ENCODE measurements at places on chromosomes 5 and 9. TPM values are rescaled to one million over a fixed set of nuclear protein-coding genes. Genes with fewer than 3 reads are reported as not detected.
A peak's percentile ranks its signal among the peaks of the same experiment; 100 is the strongest.

DNA sequence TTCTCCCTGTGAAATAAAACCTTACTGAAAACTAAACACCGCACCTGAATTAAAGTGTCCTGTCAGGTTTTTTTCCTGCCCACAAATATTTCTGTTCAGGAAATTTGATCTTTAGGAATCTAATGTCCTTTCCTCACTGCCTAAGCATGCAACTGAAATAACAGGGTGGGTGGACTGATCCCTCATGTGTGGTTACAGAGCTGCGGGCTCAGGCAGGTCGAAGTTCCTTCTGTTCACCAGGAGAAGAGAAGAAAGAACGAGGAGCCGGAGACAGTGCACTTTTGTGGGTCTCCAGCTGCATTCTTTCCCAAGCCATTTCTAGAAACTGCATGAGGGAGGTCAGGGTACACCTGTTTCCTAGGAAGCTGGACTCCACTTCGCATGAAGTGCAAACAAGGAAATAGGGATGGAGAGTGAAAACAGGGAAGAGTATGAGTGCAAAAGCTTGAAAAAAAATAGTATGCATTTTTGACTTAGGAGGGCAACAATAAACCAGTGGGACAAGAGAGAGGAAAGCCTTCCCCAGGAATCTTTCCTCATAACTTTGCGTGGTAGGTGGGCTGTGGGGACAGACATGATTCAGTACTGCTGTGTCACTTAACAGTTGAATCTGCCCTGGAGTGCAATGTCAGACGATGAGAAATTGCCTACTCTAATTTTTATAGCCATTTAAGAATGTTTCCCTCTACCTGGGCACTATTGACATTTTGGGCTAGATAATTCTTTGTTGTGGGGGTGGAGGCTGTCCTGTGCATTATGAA, 60.3 kb downstream of the GCNT1 start:
- DNase-seq = no peak

DNA sequence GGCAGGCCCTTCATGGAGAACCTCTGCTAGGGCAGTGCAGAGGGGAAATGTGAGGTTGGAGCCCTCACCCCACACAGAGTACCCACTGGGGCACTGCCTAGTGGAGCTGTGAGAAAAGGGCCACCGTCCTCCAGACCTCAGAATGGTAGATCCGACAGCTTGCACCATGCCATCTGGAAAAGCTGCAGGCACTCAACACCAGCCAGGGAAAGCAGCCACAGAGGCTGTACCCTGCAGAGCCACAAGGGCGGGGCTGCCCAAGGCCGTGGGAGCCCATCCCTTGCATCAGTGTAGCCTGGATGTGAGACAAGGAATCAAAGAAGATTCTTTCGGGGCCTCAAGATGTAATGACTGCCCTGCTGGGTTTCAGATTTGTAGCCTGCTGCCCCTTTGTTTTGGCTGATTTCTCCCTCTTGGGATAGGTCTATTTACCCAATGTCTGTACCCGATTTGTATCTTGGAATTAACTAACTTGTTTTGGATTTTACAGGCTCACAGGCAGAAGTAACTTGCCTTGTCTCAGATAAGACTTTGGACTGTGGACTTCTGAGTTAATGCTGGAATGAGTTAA, 16.6 kb upstream of the ZDHHC11 start:
- DNase-seq = no peak

MAMDC2 gene
- total RNA-seq = 114 TPM

DNA sequence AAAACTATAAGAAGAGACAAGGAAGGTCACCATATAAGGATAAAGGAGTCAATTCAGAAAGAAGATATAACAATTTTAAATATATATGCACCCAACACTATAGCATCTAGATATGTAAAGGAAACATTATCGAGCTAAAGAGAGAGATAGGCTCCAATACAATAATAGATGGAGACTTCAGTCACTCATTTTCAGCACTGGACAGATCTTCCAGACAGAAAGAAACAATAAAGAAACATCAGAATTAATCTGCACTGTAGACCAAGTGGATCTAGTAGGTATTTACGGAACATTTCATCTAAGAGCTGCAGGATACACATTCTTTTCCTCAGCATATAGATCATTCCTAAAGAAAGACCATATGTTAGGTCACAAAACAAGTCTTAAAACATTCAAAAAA, 463.5 kb downstream of the KCTD16 start:
- DNase-seq = no peak

GOLGA1 gene
- total RNA-seq = 14.9 TPM

CAMK4 gene
- total RNA-seq = 1.1 TPM

- DNase-seq = no peak
These were observed 19.7 kb upstream of the RGS7BP start for GRCh38 chr5:64486163-64486562.

- DNase-seq = no peak
These were observed 38.7 kb downstream of the CDC42SE2 start for GRCh38 chr5:131302506-131302905.

GRCh38 chr5:93601071-93601801, 18.2 kb downstream of the NR2F1 start:
- DNase-seq = no peak

DNA sequence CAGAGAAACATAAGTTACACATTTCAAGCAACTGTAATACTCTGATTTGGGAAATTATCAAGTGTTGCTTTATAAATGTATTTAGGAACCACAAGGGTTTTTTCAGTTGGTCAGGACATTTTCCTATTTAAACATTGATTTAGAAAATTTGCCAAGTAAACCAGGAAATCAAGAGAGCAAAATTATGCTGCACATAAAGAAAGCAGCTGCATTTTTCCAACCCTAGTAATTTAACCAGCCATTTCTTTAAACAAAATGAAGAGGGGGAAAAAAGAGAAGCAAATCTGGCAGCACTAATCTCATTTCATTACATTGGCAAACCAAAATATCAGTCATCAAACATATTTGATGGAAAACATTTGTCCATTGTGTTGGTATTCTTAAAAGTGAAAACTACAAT, 271.4 kb downstream of the TLE1 start:
- DNase-seq = no peak

- DNase-seq = no peak
These were observed 165.8 kb upstream of the MAP3K1 start for GRCh38 chr5:56649569-56649968.

DNA sequence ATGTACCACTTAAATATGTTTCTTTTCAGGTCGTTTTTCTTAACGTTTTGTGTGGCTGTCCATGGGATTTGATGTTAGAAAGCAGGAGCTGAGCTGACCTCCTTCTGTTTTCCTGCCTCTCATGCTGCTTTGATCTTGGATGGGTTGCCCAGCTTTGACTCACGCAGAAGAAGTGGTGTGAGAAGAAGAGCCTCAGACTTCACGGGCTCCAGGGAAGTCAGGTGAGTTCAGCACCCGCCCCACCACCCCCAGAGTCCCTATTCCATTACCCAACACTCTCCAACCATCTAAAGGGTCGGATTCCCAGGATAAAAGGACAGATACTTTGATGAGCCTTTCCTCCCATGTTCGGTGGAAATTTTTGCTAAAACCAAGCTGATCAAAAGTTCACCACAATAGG, 373.4 kb downstream of the IRX2 start:
- no peak for DNase-seq

GRCh38 chr9:73738741-73739530, 587.3 kb downstream of the ANXA1 start:
- DNase-seq = no peak

- DNase-seq = no peak
These were observed 19.3 kb downstream of the SRP19 start for GRCh38 chr5:112880219-112880964.

GRCh38 chr5:159100782-159101646, 1.3 kb upstream of the EBF1 start:
- no peak for DNase-seq

GRCh38 chr9:95497772-95498171, 19.0 kb downstream of the PTCH1 start:
- DNase-seq = no peak

- DNase-seq = no peak
These were observed 22.7 kb downstream of the CAVIN4 start for GRCh38 chr9:100600521-100601079.

GRCh38 chr9:21287280-21287679, 17.8 kb downstream of the IFNA5 start:
- DNase-seq = no peak

GRCh38 chr5:127423173-127423798, 94.2 kb upstream of the PRRC1 start:
- no peak for DNase-seq

DNA sequence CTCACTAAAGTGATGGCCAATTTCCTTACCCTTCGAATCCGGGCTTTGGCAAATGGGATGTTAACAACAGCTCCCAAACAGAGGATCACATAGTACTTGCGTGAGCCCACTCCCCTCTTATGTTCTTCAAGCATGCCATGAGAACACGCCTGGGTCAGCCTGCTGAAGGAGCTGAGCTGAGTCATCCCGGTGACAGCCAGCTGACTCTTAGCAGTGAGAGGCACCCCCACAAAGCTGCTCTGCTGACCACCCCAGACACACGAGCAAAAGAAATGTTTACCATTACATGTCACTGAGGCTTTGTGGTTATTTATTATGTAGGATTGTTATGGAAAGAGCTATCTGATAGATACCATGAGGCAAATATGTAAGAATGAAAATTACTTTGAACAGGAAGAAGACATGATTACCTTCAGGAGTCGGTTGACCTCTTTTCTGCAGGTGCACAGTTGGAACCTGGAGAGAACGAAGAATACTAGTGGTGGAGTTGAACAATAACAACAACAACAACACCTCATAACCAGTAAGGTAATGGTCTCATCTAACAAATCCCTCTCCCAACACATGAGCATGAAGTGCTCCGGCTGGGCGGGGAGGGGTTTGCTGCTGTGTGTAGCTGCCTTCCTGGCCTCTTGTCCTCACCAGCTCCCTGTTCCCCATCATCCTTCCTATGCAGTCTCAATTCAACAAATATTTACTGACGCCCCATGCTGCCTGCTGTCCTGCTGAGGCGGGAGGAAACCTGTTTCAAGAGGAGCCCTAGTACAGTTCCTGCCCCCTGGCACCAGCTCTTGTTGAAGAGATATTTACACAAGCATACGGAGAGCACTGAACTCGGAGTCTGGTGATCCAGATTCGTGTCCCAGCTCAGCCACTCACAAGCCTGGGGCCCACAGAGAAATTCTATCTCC, 69.4 kb upstream of the LHFPL2 start:
- no peak for DNase-seq

DNA sequence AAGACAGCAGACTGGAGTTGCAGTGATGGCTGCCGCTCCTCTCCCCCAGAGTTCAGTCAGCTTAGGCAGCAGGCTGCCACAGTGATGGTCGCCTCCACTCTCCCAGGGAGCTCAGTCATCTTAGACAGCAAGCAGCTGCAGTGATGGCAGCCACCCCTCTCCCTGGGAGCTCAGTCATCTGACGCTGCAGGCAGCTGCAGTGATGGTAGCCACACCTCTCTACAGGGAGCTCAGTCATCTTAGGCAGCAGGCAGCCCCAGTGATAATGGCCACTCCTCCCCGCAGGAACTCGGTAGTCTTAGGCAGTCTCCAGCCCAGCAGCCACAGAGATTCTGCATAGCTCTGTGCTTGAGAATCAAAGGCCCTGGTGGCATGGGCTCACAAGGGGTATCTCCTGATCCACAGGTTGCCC, 582.7 kb downstream of the DTWD2 start:
- no peak for DNase-seq

DNA sequence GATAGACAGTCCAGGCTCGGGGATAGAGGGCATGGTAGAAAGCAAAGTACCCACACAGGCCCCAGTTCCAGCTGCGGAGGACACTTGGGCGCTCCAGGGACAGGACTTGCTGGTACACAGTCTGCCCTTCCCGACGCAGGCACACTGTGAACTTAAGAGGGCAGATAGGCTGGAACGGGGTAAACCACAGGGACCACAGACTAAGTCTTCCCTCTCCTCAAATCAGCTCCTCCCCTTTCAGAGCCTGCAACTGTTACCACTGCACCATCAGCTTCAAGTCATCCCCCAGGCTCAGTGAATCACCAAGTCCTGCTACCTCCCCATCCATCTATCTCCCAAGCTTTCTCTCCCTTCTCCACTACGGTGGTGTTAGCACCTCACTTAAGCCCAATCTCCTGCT, 7.3 kb downstream of the GBA2 start:
- DNase-seq = no peak

DNA sequence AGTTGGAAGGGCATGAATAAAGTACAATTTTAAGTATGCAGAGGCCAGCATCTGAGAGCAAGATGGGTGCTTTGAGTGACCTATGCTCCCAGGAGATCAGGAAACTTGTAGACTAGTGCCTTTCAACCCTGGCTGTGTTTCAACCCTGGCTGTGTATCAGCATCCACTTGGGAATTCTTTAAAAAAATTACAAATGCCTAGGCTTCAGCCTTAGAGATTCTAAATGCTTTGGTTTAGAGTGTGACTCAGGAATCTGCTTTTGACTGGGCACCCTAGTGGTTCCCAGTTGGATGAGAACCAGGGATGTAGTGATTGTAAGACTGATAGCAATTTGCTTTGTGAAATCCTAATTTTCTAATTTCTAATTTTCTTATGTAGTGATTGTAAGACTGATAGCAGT, 65.6 kb downstream of the RALGPS1 start:
- DNase-seq = no peak

N4BP3 gene
- 1.7 TPM for total RNA-seq

DNA sequence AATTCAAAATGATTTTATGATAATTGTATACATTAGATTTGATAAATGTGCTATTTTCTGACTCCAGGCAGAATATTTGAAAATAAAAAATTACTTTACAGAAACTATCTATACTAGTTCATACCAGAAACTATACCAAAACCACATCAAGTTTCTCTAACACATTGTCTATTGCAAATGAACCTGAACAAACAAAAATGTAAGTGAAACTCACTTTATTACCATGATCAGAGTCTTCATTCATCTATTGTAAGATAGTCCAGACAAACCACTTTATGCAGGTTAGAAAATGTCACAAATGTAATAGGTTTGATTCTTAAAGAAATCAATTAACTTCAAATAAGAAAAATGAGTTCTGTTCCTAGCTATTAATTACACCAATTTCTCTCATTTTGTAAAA, 99.4 kb downstream of the OXCT1 start:
- DNase-seq = no peak

- DNase-seq = no peak
These were observed 146.1 kb downstream of the PBX3 start for GRCh38 chr9:125893277-125893676.

DNA sequence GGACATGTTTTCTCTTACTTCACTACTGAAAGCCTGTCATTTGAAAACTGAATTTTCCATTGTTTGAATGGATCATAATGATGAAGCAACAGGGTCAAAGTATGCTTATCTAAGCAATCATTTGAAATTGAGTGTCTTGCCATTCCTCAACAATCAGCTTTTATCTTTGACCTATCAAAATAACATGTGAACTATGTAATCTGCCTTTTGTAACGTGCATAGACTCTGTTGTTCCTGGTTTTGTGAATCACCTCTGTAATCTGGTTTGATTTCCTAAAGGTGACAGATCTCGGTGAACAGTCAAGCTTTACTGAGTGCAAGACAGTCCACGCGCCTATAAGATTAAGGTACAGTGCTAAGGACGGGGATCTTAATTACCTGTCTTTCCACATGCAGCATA, 3.3 kb downstream of the MEF2C start:
- no peak for DNase-seq

DNA sequence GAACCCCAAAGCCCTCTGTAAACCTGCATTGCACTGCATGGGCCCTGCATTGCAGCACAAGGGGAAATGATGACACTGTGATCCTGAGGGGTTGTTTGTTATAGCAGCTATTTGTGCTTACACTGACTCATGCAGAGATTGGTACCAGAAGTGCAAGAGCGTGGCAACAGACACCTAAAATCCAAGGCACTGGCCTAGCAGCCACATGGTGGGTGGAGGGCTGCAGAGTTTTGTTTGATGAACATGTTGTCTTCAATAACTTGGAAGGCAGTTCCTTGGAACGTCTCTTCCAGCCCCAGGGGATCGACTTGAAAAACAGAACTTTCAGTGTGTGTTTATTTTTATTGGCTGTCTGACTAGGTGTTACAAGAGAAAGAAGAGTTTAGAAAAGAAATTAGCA, 14.5 kb downstream of the FCN2 start:
- peak; percentile 12 for DNase-seq

Data from uterus (tissue), 4 donors.